ENCODE measurements at places on chromosomes 16 and 17.

- no peak overlapping the region for H3K27ac ChIP-seq
- H3K36me3 ChIP-seq, result no peaks in the 10 kb centered on the region
- DNase-seq, result no peak
- no peak overlapping the region for H3K4me3 ChIP-seq
- H3K4me1 ChIP-seq, result peaks cover 7% of the 10 kb centered on the region
Measured at GRCh38 chr16:21650521-21650920, 1.9 kb downstream of the IGSF6 start.

DNA sequence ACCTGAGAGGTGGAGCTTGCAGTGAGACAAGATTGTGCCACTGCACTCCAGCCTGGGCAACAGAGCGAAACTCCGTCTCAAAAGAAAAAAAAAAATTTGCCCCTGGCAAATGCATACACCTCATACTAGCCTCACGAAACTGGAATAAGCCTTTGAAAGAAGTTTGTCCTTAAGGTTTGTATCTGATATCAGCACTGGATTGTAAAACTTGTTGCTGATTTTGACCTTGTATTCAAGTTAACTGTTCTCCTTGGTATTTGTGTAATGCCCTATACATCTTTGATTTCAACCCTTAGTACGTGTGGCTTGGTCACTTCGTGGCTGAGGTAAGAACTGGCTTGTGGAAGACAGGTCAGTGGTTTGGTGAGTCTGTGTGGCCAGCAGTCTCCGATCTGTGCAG lies 6.2 kb upstream of the FLCN start:
- H3K4me1 ChIP-seq, result peaks cover 15% of the 10 kb centered on the region
- DNase-seq, result no peak

GRCh38 chr17:57269598-57270255 lies 13.4 kb downstream of the MSI2 start:
- H3K27me3 ChIP-seq, result no peaks in the 10 kb centered on the region
- H3K4me3 ChIP-seq, result no peak overlapping the region
- H3K4me1 ChIP-seq, result peaks cover 14% of the 10 kb centered on the region
- H3K36me3 ChIP-seq, result peaks cover 5% of the 10 kb centered on the region

DNA sequence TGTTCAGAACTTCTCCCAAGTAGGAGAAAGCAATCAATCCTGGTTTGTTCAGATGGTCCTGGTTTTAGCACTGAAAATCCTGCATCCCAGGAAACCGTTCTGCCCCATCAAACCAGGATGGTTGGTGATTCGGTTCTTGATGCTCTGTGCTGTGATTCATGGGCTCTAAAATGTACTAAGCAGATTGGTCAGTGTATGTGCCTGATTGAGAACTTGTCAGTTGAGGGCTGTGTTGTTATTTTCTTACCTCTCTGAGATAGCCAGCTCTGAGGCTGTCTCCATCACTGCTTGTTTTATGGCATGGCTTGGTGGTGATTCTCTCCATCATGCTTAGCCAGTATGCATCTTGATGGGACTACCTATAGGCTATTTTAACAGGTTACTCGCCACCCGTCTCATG lies 246.9 kb upstream of the RBFOX1 start:
- H3K27ac ChIP-seq, result no peak overlapping the region
- H3K27me3 ChIP-seq, result no peaks in the 10 kb centered on the region
- no peak for DNase-seq
- no peaks in the 10 kb centered on the region for H3K4me1 ChIP-seq
- H3K4me3 ChIP-seq, result no peak overlapping the region

DNA sequence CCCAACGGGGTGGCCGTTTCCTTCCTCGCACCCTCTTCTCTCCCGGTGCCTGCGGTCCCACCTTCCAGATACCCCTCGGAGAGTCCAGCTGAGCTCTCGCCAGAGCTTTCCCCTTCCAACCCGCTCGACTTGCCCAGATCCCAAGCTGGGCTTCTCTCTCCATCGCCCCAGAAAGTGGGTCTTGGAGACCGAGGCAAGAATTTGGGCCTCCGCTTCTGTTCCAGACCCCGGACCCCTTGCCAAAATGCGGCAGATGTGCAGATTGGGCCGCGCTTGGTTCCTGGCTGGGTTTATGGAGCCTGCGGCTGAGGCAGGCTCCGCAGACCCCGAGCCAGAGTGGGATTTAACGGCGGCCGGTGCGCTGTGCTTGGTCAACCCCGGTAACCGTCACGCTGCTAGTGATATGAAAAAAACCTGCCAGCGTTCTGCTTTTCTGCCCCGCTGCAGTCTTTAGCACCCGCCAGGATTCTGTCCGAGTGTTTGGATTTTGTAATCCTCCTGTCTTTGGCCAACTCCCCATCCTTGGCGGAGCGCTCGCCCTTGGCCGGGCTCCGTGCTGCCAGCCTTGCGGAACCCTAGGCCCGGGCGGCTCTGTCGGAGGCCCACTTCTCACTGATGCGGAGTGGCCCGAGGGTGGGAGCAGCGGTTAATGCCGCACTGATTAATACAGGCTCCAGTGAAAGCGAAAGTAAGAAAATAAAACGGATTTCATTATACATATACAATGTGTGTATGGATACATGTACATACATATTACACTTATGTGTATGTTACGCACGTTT lies 754 bp upstream of the SLFN11 start:
- peak overlapping the region; percentile 90 for H3K27ac ChIP-seq
- peak; percentile 62 for DNase-seq
- H3K27me3 ChIP-seq, result no peaks in the 10 kb centered on the region
- H3K36me3 ChIP-seq, result no peaks in the 10 kb centered on the region
- H3K4me3 ChIP-seq, result peak overlapping the region; percentile 73
- H3K4me1 ChIP-seq, result peaks cover 31% of the 10 kb centered on the region

Measured in MM.1S (cell line).